ENCODE measurements at places on chromosomes 6 and 20.
A peak's percentile ranks its signal among the peaks of the same experiment; 100 is the strongest.

DNA sequence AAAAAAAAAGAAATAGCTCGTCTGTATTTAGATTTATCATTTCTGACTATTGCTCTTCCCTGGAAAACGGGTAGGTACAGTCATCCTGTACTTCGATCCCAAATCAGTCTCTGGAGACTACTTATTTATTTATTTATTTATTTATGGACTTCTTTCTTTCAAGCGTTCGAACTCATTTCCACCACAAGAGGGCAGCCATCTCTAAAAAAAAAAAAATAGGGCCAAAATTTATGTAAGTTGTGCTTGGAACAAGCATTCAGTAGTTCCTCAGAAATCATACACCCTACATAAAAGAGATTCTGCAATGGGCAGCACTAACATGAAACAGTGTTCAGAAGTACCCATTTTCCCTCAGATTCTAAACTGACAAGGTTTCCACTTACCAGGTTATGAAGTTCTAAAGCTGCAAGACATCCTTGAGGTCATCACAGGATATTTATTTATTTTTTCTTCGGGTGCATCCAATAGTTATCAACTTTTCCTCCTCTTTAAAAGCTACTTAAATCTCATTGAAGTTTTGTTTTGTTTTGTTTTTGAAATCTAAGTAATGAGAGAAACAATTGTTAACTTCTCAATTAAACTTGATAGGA, 1.9 kb upstream of the BMP2 start:
- DNase-seq, result no peak

DNA sequence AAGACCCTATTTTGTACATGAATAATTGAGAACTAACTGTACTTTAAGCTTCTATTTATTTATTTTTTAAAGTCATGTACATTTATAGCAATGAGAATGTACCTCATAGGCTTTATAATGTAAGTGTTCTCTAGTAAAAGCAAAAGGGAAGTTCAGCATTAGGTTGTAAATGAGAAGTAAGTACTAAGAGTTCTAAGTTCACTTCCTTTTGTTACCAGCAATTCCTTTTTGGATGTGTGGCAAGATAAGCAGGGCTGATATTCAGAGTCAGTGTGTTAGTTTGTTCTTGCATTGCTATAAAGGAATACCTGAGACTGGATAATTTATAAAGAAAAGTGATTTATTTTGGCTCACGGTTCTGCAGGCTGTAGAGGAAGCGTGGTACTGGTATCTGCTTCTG, 54.0 kb upstream of the CCN2 start:
- DNase-seq, result no peak

GRCh38 chr20:63415647-63416391, 54.7 kb upstream of the CHRNA4 start:
- no peak for DNase-seq

DNA sequence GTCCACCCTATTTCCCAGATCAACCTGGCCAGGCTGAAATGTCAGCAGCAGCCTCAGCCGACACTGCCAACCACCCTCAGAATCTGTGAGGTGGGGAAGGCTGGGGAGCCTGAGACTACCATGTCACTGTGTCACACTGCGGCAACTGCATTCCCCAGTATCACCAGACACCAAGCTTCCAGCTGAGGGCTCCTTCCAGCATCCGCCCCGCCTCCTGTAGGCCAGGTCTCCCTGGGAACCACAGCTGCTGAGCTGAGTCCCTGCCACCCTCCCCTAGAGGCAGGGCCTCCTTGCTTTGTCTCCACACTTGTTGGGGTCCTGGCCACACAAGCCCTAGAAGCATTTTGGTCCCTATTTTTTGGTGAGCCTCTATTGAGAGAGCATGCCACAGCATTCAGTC, 115.7 kb downstream of the UNC5CL start:
- no peak for DNase-seq

GRCh38 chr6:163841733-163842132, 427.2 kb downstream of the QKI start:
- no peak for DNase-seq

DNA sequence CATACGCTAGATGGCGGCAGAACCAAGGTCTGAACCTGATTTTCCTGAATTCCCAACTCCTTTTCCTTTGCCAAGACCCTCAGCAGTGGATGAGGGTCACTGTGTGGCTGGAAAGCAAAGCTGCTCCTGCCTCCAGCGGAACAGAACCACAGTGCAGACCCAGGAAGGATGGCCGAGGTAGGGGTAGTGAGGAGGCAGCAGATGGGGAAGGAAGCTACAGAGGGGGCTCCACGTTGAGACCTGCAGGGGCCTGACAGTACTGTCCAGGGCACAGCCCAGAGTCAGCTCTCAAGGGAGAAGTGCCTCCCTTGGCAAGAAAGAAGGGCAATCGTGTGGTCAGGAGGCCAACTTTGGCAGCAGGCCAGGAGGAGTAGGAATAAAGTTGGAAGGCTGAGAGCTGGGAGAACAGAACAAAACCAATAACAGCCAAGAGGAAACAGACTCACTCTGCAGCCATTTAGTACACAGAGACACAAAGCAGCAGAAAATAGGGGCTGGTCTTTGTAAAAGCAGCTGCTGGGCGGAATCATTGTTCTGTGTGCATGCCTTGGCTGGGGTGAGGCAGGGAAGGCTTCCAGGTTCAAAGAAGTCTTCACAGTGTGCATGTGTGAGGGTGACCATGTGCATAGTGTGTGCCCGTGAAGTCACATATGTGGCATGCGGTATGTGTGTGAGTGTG, 3.1 kb downstream of the GABRR2 start:
- peak; percentile 64 for DNase-seq

DNA sequence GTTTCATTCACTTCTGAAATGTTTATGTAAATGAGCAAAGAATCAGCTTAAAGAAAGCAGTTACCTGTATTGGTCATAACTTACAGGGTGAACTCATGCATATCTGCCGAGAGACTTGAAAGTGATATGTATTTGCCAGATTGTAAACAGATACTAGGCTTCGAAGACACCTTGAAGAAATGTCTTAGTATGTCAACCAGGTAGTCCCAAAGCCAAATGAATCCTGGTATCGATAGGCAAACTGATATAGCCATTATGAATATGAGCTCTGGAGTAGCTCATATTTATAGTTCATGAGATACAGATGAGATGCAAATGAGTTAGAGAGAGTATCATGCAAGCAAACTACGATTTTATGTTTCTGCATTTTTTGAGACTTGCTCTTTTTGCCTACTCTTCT, 55.8 kb downstream of the RNF182 start:
- no peak for DNase-seq

DNA sequence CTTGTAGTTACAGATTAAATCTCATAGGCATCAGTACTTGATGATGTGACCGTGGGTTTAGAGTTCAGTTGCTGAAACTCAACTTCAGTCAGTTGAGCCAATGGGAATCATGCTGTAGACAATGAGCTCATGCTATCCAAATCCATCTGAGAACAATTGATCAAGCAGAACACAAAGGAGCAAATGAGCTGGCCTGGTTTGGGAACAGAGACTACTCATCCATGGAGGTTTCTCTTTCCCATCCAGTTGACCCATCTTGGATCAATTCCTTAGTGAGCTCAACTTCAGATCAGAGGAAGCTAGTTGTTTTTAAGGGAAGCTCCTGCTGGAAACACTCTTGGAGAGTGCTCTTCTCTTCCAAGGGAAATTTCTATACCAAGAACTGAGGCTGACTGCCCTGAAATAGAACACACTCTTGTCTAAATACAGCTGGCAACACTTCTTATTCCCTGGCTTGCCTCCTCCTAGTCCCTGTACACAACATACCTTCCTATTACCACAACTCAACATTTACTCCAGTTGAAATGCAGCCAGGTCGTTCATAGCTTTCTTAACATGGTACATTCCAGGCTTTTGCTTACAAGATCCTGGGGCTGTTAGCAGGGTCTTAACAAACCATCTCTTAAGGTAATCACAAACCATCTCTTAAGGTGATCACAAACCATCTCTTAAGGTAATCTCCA, 203.9 kb upstream of the PRDM1 start:
- DNase-seq, result no peak

- DNase-seq, result no peak
These were observed 51.1 kb downstream of the MMS22L start for GRCh38 chr6:97231911-97232310.

- no peak for DNase-seq
These were observed 4.5 kb upstream of the RBCK1 start for GRCh38 chr20:403582-403957.

GRCh38 chr6:158068893-158069799, 87.5 kb downstream of the SYNJ2 start:
- peak; percentile 51 for DNase-seq

DNA sequence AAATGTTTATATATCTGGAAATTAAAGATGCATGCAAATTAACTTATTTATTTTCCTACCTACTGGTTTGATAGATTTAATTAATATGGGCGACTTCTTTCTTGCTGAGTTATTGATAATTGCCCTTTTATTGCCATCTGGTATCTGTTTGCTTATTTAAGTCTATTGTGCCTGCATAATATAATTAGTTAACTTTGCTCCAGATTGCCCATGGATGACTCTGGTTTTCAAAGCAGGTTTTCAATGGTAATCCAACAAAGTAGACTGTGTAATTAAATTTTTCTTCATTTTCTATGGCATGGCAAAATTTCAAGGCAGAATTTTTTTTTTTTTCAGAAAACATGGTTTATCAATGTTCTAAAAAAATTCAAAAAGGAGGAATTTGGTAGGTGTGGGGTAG, 1092.0 kb downstream of the GRIK2 start:
- no peak for DNase-seq

DNA sequence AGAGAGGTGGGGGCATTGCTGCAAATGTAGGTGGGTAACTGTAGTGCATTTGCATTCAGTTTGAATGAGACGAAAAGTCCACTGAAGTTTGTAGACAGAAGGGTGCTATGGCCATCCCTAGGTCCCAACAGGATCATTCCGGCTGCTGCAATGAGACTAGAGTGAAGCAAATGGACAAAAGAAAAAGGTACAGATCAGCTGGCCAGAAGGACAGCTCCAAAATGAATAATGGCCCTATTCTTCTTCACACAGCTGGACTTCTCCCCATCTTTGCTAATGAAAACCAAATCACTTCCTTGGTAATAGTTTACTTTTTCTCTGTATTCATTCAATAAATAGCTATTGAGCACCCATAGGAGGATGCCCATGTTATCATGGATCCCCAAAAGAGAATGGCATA, 56.4 kb upstream of the TPD52L1 start:
- DNase-seq, result no peak

DNA sequence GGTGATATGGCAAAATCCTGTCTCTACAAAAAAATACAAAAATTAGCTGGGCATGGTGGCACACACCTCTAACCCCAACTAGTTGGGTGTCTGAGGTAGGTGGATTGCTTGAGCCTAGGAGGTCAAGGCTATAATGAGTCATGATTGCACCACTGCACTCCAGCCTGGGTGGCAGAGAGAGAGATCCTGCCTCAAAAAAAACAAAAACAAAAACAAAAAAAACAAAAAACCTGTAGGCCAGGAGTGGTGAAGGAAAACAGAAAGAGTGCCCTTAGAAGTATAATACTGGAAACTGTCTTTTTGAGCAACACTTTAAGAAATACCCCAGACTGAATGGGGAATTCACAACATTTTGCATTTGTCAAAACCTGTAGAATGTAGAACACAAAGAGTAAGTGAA, 85.3 kb downstream of the JARID2 start:
- DNase-seq, result no peak

DNA sequence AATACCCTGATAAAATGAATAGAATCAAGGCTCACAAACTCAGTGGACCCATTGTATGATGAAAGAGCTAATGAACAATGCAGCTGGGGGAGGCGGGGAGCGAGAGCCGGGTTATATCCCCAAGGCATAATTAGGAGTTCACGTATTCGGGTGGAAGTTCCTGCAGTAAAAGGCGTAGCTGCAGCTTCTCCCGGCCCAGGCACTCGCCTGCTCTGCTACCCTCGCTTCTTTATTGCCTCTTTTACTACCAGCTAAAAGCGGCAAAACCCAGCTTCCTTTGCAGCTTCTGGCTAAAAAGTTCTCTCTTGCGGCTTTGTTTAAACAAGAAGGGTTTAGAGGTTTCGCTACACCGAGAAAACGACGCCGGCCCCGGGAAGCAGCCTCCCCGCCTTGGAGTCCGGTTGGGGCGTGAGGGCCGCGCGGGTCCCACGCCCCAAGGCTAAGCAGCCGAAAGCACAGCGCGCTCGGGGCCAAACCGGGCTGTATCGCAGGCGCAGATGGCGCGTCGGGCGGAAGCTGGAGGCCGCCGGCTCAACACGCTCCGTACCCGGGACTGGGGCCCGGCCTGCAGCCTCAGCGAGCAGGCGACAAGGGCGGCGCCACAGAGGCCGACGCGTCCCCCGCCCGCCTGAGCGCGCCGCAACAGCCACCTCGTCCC, 1.6 kb downstream of the ZBTB2 start:
- peak; percentile 81 for DNase-seq

DNA sequence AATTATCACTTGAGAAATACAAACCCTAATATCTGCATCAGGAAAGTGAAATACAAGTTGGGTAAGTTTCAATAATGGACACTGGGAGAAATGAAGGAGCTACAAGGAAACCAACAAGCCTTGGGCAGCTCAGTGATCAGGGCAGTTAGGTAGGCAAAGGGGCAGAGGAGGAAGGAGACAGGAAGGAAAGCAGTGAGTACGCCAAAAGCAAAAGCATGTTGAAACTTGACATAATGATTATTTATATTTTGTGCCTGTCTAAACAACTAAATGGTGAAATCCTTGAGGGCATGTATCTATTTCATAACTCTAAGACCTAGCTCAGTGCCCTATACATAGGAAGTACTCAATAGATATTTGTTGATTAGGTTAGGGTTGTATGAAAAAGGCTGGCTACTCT, 23.3 kb downstream of the PXT1 start:
- DNase-seq, result no peak

DNA sequence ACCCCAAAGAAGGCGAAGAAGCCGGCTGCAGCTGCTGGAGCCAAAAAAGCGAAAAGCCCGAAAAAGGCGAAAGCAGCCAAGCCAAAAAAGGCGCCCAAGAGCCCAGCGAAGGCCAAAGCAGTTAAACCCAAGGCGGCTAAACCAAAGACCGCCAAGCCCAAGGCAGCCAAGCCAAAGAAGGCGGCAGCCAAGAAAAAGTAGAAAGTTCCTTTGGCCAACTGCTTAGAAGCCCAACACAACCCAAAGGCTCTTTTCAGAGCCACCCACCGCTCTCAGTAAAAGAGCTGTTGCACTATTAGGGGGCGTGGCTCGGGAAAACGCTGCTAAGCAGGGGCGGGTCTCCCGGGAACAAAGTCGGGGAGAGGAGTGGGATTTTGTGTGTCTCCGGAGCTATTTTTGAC, 69.6 kb downstream of the HFE start:
- peak; percentile 66 for DNase-seq
